ENCODE measurements at places on chromosomes 1 and 21. TPM values are rescaled to one million over a fixed set of nuclear protein-coding genes. Genes with fewer than 3 reads are reported as not detected.

The NUDT4B gene
- 26.0 TPM for total RNA-seq

The AIRE gene
- total RNA-seq, result not detected

The COG2 gene
- 10.7 TPM for total RNA-seq

The DNAI4 gene
- 1.5 TPM for total RNA-seq

The SLC25A34 gene
- 0.54 TPM for total RNA-seq

The RHOC gene
- 519 TPM for total RNA-seq

The SDC3 gene
- 45.7 TPM for total RNA-seq

The HFM1 gene
- total RNA-seq, result 0.49 TPM

The FCRLB gene
- total RNA-seq, result 0.18 TPM

The TMEM81 gene
- not detected for total RNA-seq

The GCSAML gene
- total RNA-seq, result not detected

The MPZ gene
- 0.90 TPM for total RNA-seq

The S100A1 gene
- total RNA-seq, result not detected

The HAO2 gene
- total RNA-seq, result not detected

The RAVER2 gene
- total RNA-seq, result 3.6 TPM

The FOXE3 gene
- not detected for total RNA-seq

The KRTAP10-8 gene
- not detected for total RNA-seq

The WDTC1 gene
- total RNA-seq, result 23.5 TPM

The NLRP3 gene
- total RNA-seq, result not detected

The AMY1C gene
- not detected for total RNA-seq

The GBP4 gene
- total RNA-seq, result 0.81 TPM

The OLFM3 gene
- not detected for total RNA-seq

The SIK1 gene
- 1.5 TPM for total RNA-seq

The CFAP45 gene
- total RNA-seq, result not detected

The TCHH gene
- total RNA-seq, result not detected

The HHIPL2 gene
- 1.1 TPM for total RNA-seq

The PCBP3 gene
- 8.5 TPM for total RNA-seq

The OR10Z1 gene
- not detected for total RNA-seq

The LRRC40 gene
- 20.4 TPM for total RNA-seq

The KRTAP13-2 gene
- total RNA-seq, result not detected

The LRRC3 gene
- total RNA-seq, result 3.6 TPM

The C1orf53 gene
- total RNA-seq, result 40.5 TPM

The FGR gene
- total RNA-seq, result not detected

The CD1E gene
- total RNA-seq, result not detected

All from cardiac atrium fibroblast (primary cell).